ENCODE measurements at places on chromosomes 6 and 20.
A peak's percentile ranks its signal among the peaks of the same experiment; 100 is the strongest.

GRCh38 chr6:122886481-122886880 lies 97.4 kb downstream of the SMPDL3A start:
- no peak for DNase-seq

- DNase-seq, result no peak
Measured at GRCh38 chr6:109466212-109466923, 10.8 kb upstream of the MICAL1 start.

DNA sequence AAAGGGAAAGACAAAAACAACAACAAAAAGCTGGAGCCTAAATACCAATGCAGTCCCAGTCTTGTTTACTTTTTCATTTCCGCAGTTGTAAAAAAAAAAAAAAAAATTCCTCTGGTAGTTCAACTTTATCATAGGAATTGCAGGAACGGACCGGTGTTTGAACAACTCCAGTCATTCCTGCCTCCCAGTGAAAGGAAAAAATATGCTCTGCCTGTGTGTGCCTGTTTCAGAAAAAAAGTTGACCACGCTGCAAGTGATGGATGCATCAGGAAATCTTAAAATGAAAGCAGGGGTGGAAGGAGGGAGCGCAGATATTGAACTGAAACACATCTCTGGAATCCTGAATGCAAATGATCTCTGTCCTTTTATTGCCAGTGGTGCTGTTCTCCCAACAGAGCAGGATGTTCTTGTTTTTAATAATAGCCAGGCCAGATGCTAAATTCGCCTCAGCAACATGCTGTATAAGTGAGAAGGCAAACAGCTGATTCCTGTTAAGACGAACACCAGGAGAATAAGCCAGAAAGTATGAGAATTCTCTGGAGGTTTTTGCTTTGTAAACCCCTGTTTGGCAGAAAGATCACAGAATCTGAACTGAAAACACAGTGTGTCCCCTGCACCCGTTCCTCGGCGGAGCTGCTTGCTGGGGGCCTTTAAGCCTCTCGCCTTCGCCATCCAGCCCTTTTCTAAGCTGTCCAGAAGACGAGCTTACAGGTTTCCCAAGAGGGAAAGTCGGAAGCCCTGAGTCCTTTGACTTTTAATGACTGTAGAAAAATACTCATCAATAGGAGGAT lies 178.4 kb upstream of the SUPT3H start:
- peak; percentile 37 for DNase-seq

- DNase-seq, result no peak
Measured at GRCh38 chr6:157997893-157998608, 16.4 kb downstream of the SYNJ2 start.

DNA sequence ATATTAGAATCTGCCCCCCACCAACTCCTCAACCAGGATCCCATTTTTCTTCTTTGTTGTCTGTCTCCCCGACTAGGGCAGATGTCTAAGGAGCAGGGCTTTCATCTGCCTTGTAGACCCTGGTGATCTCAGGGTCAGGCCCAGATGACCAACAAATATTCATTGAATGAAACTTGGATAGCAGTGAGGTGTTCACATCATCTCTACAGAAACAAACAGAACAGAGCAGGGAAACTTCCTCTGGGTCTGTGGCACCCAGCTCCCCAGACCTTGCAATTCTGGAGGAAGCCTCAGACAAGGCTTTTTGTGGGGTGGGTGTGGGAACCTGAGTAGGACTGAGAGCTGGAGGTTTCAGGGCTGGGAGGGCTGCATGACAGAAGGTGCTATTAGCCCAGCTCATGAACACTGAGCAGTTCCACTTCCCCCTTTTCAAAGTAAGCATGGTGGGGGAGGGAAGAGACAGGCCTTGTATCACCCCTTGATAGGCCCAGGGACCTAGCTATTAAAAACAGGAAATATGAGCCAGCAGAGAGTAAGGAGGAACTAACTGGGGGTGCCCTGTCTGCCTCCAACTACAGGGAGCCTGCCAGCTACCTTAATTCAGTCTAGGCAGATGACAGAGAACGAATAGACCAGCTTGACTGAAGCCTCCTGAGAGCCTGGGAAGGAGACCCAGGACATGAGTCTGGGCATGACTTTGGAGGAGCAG lies 37.3 kb upstream of the TOP1 start:
- DNase-seq, result no peak

- DNase-seq, result no peak
Measured at GRCh38 chr20:62727584-62728027, 19.0 kb downstream of the NTSR1 start.
